ENCODE measurements at places on chromosomes 3 and 15. TPM values are rescaled to one million over a fixed set of nuclear protein-coding genes. Genes with fewer than 3 reads are reported as not detected.

- H3K4me1 ChIP-seq: no peaks in the 10 kb centered on the region
- no peaks in the 10 kb centered on the region for H3K36me3 ChIP-seq
- H3K4me3 ChIP-seq: no peak overlapping the region
- no peak overlapping the region for H3K27ac ChIP-seq
- H3K27me3 ChIP-seq: no peaks in the 10 kb centered on the region
Observed at GRCh38 chr3:158539414-158540014, 31.5 kb upstream of the MLF1 start.

GRCh38 chr3:42173307-42173706 is 82.2 kb downstream of the TRAK1 start:
- DNase-seq: no peak
- H3K27me3 ChIP-seq: no peaks in the 10 kb centered on the region
- peaks cover 15% of the 10 kb centered on the region for H3K36me3 ChIP-seq
- H3K4me3 ChIP-seq: no peak overlapping the region

GRCh38 chr3:132135628-132136333 is 101.0 kb upstream of the CPNE4 start:
- no peaks in the 10 kb centered on the region for H3K4me1 ChIP-seq
- H3K27ac ChIP-seq: no peak overlapping the region
- DNase-seq: no peak
- no peaks in the 10 kb centered on the region for H3K36me3 ChIP-seq
- H3K4me3 ChIP-seq: no peak overlapping the region

GRCh38 chr3:39779511-39780230 is 29.7 kb upstream of the MYRIP start:
- H3K27me3 ChIP-seq: no peaks in the 10 kb centered on the region
- H3K4me1 ChIP-seq: no peaks in the 10 kb centered on the region

GRCh38 chr3:158571969-158572765 is 1.2 kb downstream of the MLF1 start:
- peak overlapping the region; percentile 23 for H3K4me3 ChIP-seq
- no peaks in the 10 kb centered on the region for H3K36me3 ChIP-seq
- no peak overlapping the region for H3K27ac ChIP-seq
- H3K27me3 ChIP-seq: peaks cover 16% of the 10 kb centered on the region
- DNase-seq: no peak
- H3K4me1 ChIP-seq: peaks cover 15% of the 10 kb centered on the region

DNA sequence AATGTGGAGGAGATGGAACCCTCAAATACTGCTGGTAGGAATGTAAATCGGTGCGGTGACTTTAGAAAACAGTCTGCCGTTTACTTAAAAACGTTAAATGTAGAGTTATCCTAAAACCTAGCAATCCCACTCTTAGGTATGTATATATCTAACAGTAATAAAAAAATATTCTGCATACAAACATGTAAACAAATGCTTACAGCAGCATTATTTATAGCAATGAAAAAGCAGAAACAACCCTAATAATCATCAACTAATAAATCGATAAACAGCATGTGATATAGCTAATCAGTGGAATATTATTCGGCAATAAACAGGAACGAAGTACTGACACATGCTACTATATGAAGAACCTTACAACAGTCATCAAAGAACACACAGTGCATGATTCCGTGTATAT is 144.7 kb downstream of the CNTN3 start:
- no peak for DNase-seq
- H3K4me3 ChIP-seq: no peak overlapping the region
- H3K27ac ChIP-seq: no peak overlapping the region
- H3K4me1 ChIP-seq: no peaks in the 10 kb centered on the region
- H3K27me3 ChIP-seq: no peaks in the 10 kb centered on the region

DNA sequence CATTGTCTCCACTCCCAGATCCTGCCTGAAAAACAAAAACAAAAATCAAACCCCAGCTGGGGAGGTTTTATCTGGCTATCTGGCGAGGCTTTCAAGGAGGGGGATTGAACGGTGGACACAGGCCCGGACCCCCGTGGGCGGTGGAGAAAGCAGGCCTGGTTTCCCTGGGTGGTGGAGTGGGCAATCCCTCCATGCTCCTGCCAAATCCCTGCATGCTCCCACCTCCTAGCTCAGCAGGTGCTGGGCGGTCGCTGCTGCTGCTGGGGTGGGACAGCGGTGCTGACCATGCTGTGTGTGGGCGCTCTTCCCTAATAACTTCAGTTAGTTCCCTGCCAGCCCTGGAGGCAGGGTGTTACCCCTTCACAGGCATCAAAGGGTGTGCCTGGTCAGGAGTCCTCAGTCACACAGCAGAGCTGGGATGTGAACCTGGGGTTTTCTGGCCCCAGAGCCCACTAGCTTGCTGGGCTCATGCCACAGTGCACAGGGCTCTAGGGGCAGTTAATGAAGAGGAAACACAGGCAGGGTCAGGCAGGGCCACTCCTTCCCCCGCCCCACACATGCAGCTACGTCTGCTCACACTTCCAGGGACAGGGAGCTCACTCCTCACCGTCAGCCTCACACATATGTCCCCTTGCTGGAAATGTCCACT is 15.9 kb upstream of the PLXND1 start:
- peaks cover 44% of the 10 kb centered on the region for H3K4me1 ChIP-seq
- H3K4me3 ChIP-seq: no peak overlapping the region
- H3K27ac ChIP-seq: peak overlapping the region; percentile 99
- H3K36me3 ChIP-seq: no peaks in the 10 kb centered on the region

GRCh38 chr3:23915537-23916108 is 1.2 kb downstream of the NKIRAS1 start:
- no peak overlapping the region for H3K27ac ChIP-seq
- no peaks in the 10 kb centered on the region for H3K27me3 ChIP-seq
- peaks cover 2% of the 10 kb centered on the region for H3K4me1 ChIP-seq
- H3K4me3 ChIP-seq: peak overlapping the region; percentile 95

DNA sequence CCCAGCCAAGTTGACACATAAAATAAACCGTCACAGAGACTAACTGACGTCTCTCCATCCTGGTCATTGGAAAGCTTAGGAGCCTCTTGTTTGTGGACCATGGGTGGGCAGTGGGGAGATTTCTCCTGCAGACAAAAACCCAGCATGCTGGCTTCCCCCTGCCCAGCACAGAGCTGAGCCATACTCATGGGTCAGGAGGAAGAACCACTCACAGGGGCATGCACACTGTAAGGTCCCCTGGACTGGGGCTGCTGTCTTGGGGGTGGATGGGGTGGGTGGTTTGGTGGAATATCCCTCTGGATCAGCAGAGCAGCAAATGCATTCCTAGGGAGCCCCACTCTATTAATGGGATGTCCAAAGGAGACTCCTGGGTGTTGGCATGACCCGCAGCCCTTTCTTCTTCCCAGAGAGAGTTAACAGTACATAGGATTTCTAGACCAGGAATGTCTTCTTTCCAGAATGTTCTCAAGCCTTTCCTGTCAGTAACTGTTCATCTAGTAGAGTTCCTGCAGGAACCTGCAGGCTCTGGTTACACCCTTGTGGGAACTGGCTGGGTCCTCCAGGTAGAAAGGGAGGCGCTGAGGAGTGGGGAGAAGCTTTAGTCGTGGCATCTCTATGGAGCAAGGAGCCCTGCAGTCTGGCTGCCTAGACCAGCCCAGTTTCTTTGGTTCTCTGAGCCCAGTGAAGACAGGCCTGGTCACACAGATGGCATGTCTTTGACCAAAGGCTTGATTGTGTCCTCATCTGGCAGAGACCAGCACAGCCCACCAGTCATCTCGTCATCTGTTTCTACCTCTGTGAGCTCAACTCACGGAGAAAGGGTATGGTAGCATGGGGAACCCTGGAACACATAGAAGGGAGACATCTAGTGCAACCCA is 73.4 kb upstream of the PRR23C start:
- no peaks in the 10 kb centered on the region for H3K4me1 ChIP-seq
- no peak overlapping the region for H3K4me3 ChIP-seq
- H3K36me3 ChIP-seq: no peaks in the 10 kb centered on the region
- no peaks in the 10 kb centered on the region for H3K27me3 ChIP-seq
- DNase-seq: no peak
- no peak overlapping the region for H3K27ac ChIP-seq

- no peaks in the 10 kb centered on the region for H3K36me3 ChIP-seq
- DNase-seq: no peak
- H3K4me3 ChIP-seq: no peak overlapping the region
- H3K4me1 ChIP-seq: peaks cover 16% of the 10 kb centered on the region
Observed at GRCh38 chr3:184234224-184234623, 4.8 kb downstream of the VWA5B2 start.

GRCh38 chr3:169964176-169964575 is 2.4 kb upstream of the SEC62 start:
- no peak overlapping the region for H3K4me3 ChIP-seq
- H3K27me3 ChIP-seq: no peaks in the 10 kb centered on the region
- no peak overlapping the region for H3K27ac ChIP-seq
- H3K36me3 ChIP-seq: peaks cover 2% of the 10 kb centered on the region

GRCh38 chr15:49715701-49716100 is 94.9 kb downstream of the DTWD1 start:
- H3K27ac ChIP-seq: no peak overlapping the region
- no peak overlapping the region for H3K4me3 ChIP-seq
- DNase-seq: no peak
- no peaks in the 10 kb centered on the region for H3K27me3 ChIP-seq
- no peaks in the 10 kb centered on the region for H3K4me1 ChIP-seq

DNA sequence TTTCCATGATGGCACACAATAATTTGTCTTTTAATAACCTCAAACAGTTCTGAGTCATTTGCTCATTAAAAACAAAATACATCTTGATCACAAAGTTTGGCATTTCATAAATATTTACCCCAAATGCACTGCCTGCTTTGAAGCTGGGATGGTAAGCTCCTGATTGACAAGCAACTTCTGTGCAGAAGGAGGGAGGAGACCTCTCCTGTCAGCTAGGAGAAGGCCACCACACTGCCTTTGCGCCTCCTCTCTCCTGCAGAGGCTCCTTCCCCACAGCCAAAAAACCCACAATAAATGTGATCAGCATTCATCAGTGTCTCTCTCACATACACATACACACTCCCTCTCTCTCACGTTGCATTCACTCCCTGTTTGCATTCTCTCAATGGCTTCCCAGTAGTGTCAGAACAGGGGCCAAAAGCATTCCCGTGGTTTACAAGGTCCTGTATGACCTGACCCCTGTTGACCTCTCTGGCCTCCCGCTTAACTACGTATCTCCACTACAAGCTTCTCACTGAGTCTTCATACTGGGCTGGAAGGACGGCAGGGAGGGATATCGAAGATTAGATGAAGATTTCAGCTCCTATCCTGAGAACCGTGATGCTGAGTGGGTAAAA is 216.4 kb downstream of the FOXP1 start:
- H3K4me1 ChIP-seq: no peaks in the 10 kb centered on the region
- no peak overlapping the region for H3K4me3 ChIP-seq
- no peak overlapping the region for H3K27ac ChIP-seq
- H3K27me3 ChIP-seq: no peaks in the 10 kb centered on the region
- H3K36me3 ChIP-seq: no peaks in the 10 kb centered on the region

- H3K36me3 ChIP-seq: no peaks in the 10 kb centered on the region
- H3K27me3 ChIP-seq: no peaks in the 10 kb centered on the region
- H3K4me1 ChIP-seq: peaks cover 7% of the 10 kb centered on the region
- DNase-seq: no peak
Observed at GRCh38 chr3:30730967-30731366, 124.6 kb downstream of the TGFBR2 start.

DNA sequence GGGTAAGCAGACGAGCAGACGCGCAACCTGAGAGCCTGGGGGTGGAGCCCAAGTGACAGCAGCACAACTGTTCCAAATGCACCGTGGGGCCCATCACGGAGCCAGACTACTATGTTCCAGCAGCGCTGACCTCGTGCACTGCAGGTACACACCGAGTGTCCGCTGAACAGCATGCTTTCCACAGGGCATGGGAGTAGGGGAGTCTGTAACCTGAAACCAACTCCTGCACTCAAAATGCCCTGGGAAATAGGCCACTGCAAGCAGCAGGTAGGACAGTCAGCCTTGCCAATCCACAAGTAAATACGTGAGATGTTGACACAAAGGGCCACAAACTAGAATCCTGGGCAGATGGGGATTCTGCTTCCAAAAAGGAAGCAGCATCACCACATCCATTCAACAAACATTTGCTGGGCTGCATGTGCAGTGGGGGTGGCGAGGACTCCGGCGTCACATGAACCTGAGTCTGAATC is 73.9 kb downstream of the TBC1D2B start:
- no peaks in the 10 kb centered on the region for H3K27me3 ChIP-seq
- no peak overlapping the region for H3K27ac ChIP-seq
- H3K36me3 ChIP-seq: peaks cover 98% of the 10 kb centered on the region
- H3K4me3 ChIP-seq: no peak overlapping the region
- no peak for DNase-seq
- peaks cover 53% of the 10 kb centered on the region for H3K4me1 ChIP-seq

DNA sequence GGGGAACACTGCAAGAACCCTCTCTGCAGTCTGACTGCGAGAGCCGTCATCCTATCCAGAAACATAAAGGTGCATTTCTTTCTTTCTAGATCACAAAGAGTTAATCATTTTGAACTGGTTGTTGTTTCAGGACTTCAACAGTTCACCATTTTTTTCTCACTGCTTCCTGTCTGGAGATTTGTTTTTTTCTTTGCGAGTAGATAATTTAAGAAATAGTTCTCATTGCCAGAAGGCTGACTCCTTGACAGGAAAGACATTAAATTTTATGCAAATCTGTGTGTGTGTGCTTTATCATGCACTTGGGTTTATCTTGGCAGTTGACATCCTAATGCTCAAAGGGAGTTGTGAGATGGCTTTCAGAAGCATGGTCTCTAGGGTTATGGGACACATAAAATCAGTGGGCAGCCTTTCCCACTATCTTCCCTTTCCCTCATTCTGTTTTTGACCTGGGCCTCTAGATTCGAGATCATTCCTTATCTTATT is 123.5 kb upstream of the TBL1XR1 start:
- no peak for DNase-seq
- no peaks in the 10 kb centered on the region for H3K27me3 ChIP-seq
- H3K4me1 ChIP-seq: peaks cover 30% of the 10 kb centered on the region
- no peak overlapping the region for H3K4me3 ChIP-seq
- no peak overlapping the region for H3K27ac ChIP-seq
- no peaks in the 10 kb centered on the region for H3K36me3 ChIP-seq

Gene ZNF639
- 25.8 TPM for total RNA-seq

Gene SAMMSON
- total RNA-seq: not detected

Gene C3orf85
- total RNA-seq: not detected

Gene IQCH
- 0.51 TPM for total RNA-seq

Gene GP9
- not detected for total RNA-seq

Gene AVEN
- total RNA-seq: 15.4 TPM

Gene HTR3E
- total RNA-seq: not detected

Gene CCNDBP1
- 60.6 TPM for total RNA-seq

Gene FBLN2
- 69.2 TPM for total RNA-seq

Gene TMEM45A
- total RNA-seq: 0.80 TPM

Gene IL17RB
- total RNA-seq: 0.93 TPM

Gene ZBTB47
- total RNA-seq: 145 TPM

Gene RTP3
- not detected for total RNA-seq

Gene CCDC39
- not detected for total RNA-seq

Gene HYAL3
- total RNA-seq: 3.0 TPM

Gene KNG1
- total RNA-seq: 0.15 TPM

Gene MAGI1
- 47.7 TPM for total RNA-seq

Gene MOBP
- 0.07 TPM for total RNA-seq
